Smooth muscle cell of the pulmonary artery (primary cell): ENCODE measurements at places on chromosomes 6 and 20. TPM values are rescaled to one million over a fixed set of nuclear protein-coding genes. Genes with fewer than 3 reads are reported as not detected.

The SIRPB2 gene
- total RNA-seq: 0.33 TPM in 1 of 2 replicates, not detected in the other

The FAM120B gene
- 25.6 and 28.3 TPM in 2 replicates for total RNA-seq

The CTCFL gene
- not detected in 2 replicates for total RNA-seq

The TMEM200A gene
- 134 and 167 TPM in 2 replicates for total RNA-seq

The C6orf58 gene
- total RNA-seq: not detected in 2 replicates

The BHLHE23 gene
- total RNA-seq: not detected in 2 replicates

The ELOVL4 gene
- total RNA-seq: 5.4 and 7.0 TPM in 2 replicates

The MLN gene
- total RNA-seq: not detected in 2 replicates

The SMOC2 gene
- total RNA-seq: 0.13 TPM in 1 of 2 replicates, not detected in the other

The SIRPD gene
- not detected in 2 replicates for total RNA-seq

The FUT9 gene
- total RNA-seq: not detected in 2 replicates

The HNF4A gene
- not detected in 2 replicates for total RNA-seq

The SNX9 gene
- total RNA-seq: 98.6 and 103 TPM in 2 replicates

The BPIFB1 gene
- 0.07 TPM in 1 of 2 replicates, not detected in the other for total RNA-seq

The GABRR1 gene
- total RNA-seq: not detected in 2 replicates

The ACSS1 gene
- 1.7 and 4.2 TPM in 2 replicates for total RNA-seq

The PROCR gene
- total RNA-seq: 51.4 and 129 TPM in 2 replicates

The COL9A3 gene
- total RNA-seq: 0.39 and 0.50 TPM in 2 replicates
